GM23248 (cell line): ENCODE measurements at places on chromosomes 1 and 21.
A peak's percentile ranks its signal among the peaks of the same experiment; 100 is the strongest.

- no peak for DNase-seq
Measured at GRCh38 chr1:240888039-240888786, 276.3 kb upstream of the GREM2 start.

DNA sequence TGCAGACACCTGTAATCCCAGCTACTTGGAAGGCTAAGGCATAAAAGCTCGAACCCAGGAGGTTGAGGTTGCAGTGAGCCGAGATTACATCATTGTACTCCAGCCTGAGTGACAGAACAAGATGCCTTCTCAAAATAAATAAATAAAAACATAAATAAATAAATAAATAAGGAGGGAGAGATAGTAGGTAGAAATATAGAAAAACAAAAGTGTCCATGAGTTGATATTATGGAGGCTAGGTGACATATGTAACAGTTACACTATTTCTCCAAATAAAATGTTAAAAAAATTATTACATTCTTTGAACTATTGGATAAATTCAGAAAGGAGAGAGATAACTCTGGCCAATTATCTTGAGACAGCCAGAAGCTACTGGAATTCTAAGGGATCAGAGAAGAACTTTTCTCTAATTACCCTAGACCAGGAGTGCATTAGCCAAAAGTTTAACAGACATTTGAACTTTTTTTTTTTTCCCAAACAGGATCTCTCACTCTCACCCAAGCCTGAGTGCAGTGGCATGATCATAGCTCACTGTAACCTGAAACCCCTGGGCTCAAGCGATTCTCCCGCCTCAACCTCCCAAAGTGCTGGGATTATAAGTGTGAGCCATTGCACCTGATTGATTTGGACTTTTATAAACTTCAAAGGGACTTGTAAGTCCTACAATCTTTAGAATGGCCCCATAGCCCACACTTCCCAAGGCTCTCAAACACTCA, 17.6 kb downstream of the SYNJ1 start:
- DNase-seq = no peak

- peak; percentile 65 for DNase-seq
Measured at GRCh38 chr1:65164633-65165032, 16.6 kb downstream of the AK4 start.

DNA sequence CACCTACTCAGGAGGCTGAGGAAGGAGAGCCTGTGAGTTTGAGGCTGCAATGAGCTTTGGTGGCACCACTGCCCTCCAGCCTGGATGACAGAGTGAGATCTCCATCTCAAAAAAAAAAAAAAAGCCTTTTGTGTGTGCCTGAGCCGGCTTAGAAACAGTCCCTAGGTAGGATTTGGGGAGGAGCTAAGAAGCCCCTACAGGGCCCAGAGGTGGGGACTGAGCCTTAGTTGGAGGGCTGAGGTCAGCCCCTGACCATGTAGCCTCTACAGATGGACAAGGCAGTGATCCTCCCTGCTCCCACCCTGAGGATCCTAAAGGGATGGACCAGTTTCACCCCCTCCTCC, 2.5 kb downstream of the ADAMTSL4 start:
- peak; percentile 30 for DNase-seq

- no peak for DNase-seq
Measured at GRCh38 chr1:87167157-87167789, 161.4 kb upstream of the LMO4 start.

- peak; percentile 72 for DNase-seq
Measured at GRCh38 chr1:162349635-162350330, 26.9 kb downstream of the SPATA46 start.

DNA sequence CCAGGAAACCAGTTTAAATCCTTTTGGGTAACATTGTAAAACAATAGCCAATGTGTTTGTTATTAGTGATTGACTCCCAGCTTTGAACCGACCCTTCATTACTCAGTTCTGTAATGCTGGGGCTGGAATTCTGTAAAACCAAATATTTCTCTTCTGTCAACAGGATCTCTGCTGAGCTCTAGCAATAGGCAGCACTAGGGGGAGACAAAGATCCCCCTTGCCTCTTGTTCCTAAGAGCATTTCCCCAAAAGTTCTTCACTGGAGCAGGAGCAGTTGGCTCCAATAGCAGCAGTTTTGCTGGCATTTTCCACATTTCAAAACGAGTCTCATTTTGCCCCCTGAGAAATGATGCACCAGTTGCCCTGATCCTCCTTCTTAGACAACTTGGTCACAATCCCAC, 1671.1 kb downstream of the MRPL39 start:
- no peak for DNase-seq

DNA sequence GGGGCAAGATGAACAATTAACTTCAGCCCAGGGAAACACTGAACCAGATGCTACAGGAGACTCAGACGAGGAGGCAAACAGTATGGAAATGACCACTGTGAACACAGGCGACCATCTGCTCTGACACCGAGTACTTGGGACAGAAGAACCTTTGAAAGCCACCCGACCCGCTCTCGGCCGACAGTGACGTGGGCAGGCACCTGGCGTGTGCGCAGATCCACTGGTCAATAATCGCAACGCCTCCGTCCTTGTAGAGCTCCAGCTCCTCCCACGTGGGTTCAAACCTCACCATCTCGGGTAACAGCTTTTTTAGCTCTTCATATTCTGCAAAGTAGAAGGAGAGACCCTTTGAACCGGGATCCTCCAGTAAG, 20.3 kb downstream of the POFUT2 start:
- no peak for DNase-seq

DNA sequence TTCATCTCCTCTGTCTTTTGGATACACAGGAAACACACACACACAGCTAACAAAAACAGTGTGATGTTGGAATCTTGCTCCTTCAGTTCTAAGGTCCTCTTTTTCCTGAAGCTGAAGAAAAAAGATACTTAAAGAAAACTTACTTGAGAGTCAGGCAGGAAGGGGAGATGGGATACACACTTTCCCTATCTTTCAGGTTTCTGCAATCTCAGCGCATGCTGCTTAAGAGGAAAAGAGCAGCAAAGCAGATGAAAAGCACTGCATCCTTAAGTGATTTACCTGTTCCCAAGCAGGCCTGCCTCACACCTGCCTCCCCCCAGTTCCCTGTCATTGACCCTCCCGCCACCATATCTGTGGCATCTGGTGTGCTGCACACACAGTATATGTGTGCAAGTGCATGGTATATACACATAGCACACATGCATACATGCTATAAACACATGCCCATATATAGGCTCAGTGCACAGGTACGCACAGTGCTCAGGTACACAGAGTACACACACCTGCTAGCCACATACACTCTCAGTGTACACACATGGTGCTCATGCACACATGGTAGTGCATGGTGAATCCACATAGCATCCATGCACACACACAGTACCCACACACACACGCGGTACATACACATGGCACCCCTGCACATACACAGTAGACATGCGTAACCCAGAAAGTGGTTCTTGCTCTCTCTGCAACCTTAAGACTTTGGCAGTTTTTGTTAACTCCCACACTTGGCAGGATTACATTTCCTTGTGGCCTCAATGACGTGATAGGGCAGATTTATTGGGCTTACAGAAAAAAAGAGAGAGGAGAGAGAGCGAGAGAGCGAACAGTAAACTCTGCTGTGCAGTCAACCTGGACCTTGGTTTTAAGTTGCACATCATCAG, 166.9 kb downstream of the TOMM20 start:
- DNase-seq = peak; percentile 88

GRCh38 chr1:5312862-5313261, 658.5 kb downstream of the AJAP1 start:
- no peak for DNase-seq

DNA sequence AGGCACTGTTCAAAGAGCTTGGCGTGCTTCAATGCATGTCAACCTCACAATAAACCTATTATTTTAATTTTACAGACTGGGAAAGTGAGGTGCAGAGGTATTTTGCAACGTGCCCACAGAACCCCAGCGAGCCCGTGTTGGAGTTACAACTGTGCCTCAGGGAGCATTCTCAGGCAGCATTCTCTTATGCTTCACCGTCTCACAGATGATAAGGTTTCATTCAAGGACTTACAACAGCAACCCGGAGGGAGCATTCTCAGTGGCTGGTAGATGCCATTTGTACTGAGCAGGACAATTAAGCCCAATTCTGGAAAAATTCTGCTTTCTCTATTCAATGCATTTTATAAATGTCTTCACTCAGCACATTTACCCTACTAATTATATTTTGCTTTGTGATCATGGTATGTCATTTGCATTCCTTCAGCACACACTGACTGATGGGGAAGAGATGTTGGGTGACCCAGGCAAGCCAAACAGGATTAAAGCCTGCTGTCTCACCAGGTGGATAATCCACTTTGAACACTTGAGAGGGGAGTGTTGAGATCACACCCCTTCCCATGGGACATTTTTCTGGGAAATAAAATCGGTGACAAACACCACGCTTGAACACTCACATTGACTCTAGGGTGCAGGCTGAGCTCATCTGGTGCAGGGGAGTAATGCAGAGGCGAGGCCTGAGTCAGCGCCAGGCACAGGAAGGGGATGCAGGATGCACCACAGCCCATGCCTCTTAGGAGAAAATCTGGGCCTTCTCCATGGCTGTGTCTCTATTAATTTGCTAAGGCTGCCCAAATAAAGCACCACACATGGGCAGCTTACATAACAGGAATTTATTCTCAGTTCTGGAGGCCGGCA, 113.9 kb downstream of the CLIC6 start:
- peak; percentile 46 for DNase-seq

DNA sequence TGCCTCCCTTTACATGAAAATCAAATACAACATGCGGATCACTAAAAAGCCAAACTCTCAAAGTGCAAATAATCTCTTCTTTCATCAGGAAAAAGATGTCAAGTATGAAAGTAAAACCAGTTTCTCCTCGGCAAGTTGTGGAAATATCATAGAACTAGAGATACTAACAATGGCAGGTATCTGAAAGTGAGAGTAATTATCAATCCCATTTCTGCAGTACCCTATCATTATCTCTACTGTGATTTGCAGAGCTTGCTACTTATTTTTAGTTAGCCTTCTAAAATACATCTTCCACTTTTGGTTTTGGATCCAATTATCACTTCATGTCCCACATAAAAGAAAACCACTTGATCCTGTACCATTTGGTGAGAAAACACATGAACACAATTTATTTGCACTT, 3.0 kb downstream of the TP53BP2 start:
- DNase-seq = no peak

DNA sequence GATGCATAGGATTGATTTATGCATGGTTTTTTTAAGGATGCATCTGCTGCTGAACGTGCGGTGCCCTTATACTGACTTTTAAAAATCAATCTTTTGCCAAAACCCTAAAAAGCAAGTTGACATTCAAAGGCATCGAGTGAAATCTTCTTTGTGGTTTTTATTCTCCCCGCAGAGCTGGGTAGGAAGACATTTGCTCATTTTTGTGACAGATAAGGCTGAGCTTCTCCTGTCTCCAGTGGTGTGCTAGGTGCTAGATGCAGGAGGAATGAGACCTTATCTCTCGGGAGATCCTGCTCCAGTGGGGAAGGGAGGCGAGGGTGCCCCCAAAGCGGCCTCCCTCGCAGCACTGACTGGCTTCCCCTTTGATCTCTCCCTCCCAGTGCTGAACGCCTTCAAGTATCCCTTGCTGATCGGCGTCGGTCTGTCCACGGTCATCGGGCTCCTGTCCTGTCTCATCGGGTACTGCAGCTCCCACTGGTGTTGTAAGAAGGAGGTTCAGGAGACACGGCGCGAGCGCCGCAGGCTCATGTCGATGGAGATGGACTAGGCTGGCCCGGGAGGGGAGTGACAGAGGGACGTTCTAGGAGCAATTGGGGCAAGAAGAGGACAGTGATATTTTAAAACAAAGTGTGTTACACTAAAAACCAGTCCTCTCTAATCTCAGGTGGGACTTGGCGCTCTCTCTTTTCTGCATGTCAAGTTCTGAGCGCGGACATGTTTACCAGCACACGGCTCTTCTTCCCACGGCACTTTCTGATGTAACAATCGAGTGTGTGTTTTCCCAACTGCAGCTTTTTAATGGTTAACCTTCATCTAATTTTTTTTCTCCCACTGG, 14.9 kb upstream of the CD101 start:
- DNase-seq = no peak

GRCh38 chr1:14842891-14843290, 244.4 kb downstream of the KAZN start:
- no peak for DNase-seq

DNA sequence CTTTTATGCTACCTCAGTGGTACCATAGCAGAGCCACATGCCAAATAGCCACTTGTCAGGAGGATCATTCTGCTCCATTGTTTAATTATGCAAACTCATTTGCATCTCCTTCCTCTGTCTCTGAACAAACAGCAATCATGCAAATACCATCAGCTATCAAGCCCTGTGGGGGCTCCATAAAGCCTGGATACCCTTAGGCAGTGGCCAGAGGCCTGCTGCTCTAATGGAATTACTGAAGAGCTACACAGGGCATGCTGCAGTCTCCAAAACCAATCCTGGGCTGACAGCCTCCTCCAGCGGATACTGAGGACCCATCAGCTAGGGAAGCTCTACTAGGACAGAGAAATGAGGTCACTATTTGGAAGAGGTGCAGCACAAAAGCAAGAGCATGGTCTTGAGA, 376.3 kb downstream of the KCNH1 start:
- no peak for DNase-seq

- DNase-seq = no peak
Measured at GRCh38 chr1:17194133-17194475, 10.8 kb upstream of the PADI1 start.

- no peak for DNase-seq
Measured at GRCh38 chr1:2646837-2647236, 14.0 kb upstream of the MMEL1 start.

DNA sequence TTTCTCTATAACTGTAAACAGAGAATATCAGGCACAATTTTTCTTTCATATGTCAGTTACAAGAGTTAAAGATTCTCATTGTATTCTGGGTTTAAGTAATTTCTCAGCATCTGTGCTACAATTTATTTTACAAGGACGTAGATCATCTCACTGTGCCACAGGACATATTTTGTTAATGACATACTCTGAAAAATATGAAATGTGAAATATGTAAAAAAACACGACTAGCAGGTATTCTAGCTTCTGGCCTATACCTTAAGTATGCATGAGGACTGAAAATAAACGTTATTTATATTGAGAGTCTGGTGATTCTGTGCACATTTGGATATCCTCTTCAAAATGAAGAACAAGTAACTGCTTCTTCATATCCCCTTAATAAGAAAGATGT, 308.8 kb downstream of the BRINP3 start:
- DNase-seq = no peak

GRCh38 chr1:73411479-73411878, 786.5 kb downstream of the LRRIQ3 start:
- DNase-seq = no peak

GRCh38 chr1:178066908-178067614, 26.8 kb upstream of the RASAL2 start:
- no peak for DNase-seq

DNA sequence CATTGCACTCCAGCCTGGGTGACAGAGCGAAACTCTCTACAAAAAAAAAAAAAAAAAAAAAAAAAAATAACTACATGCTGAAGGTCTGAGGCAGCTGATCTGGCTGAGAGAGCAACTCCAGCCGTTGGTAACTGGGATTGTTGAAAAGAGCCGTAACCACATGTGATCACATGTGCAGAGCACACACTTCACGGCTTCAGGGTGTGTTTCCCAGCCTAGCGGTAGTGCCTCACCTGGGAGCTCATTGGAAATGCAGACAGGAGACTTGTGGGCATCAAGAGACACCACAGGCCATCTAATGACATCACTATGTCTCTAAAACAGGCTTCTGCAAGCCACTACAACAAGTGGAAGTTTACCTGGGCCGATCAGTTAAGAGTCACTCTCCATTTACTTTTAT, 11.8 kb upstream of the OTUD7B start:
- DNase-seq = no peak
